ENCODE measurements at places on chromosomes 12 and 14.

DNA sequence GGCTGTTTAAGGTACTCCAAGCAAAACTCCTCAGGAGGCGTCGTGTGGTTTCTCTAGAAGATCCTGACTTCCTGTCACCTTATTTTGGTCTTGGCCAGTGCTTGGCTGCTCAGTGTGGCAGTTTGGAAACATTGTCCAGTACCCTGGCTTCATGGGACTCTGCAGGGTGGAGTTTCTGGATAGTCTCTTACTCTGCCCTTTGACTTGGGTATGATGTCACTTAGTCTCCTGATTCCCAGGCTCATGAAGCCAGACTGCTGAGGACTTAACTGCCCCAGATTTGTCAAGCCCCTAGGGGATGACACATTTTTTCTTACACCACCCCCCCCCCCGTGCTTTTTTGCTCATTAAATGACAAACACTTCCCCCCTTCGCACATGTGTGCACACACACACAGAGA, 82.7 kb downstream of the ADCK1 start:
- DNase-seq, result no peak

GRCh38 chr14:54216827-54217226, 180.0 kb upstream of the CDKN3 start:
- no peak for DNase-seq

DNA sequence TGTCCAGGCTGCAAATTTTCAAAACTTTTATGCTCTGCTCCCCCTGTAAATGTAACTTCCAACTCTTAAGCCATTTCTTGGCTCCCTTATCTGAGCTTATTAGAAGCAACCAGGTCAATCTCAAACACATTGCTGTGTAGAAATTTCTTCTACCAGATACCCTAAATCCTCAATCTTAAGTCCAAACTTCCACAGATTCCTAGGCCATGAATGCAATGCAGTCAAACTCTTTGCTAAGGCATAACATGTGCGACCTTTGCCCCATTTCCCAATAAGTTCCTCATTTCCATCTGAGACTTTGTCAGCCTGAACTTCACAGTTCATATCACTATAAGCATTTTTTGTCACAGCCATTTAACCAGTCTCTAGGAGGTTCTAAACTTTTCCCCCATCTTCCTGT, 64.5 kb downstream of the TMTC3 start:
- DNase-seq, result no peak

- no peak for DNase-seq
Measured at GRCh38 chr12:115870510-115870909, 407.0 kb downstream of the MED13L start.

DNA sequence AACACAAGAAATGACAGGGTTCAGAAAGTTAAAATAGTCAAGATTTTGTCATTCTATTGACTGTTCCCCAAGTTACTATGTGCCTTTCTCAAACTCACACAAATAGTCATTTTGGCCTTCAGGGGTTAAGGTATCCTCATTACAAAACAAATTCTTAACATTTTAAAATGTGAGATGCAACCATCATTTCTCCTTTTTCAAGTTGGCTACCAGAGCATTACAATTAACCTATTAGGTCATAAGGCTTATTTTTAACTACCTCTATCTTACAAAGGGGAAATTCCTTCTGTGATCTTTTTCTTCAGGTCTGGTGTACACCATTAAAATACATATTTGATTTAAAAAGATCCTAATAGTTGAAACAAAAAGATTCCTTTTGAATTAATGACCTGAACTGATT, 61.2 kb downstream of the SLC38A1 start:
- DNase-seq, result no peak

DNA sequence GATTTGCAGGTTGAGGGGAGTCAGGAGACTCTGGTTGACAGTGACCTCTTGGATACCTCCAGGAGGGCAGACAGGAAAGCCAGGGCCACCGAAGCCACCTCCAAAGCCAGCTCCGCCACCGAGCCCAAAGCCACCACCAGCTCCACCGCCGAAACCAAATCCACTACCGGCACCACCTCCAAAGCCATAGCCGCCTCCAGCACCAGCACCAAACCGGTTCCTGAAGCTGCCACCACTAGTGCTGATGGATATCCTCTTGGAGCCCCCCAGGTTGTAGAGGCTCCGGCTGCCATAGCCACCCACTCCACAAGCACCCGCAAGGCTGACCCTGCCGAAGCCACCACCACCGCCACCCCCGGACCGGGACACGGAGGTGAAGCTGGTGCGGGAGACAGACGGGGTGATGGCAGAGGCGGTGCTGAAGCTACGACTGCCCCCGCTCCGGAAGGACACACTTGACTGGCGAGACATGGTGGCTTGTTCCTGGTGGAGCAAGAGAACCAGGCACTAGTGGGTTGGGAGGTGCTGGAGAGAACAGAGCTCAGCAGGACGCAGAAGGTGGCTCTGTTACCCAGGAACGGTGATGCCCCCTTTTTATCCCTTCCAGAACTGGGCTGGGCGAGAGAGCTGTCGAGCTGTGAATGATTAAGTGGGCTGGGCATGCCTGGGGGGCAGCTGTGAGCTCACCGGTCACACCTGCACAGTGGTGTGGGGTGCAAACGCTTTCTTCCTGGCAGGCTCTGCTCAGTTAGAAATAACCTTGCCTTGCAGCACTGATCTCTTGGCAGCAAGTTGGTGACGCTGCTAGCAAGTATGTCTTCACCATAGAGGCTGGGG, at the start of gene KRT5:
Gene KRT5 (minus strand): TSS at position 569 of the 837 bp plus-strand sequence. CDS start 98 bp downstream, at position 471.
- no peak for DNase-seq

DNA sequence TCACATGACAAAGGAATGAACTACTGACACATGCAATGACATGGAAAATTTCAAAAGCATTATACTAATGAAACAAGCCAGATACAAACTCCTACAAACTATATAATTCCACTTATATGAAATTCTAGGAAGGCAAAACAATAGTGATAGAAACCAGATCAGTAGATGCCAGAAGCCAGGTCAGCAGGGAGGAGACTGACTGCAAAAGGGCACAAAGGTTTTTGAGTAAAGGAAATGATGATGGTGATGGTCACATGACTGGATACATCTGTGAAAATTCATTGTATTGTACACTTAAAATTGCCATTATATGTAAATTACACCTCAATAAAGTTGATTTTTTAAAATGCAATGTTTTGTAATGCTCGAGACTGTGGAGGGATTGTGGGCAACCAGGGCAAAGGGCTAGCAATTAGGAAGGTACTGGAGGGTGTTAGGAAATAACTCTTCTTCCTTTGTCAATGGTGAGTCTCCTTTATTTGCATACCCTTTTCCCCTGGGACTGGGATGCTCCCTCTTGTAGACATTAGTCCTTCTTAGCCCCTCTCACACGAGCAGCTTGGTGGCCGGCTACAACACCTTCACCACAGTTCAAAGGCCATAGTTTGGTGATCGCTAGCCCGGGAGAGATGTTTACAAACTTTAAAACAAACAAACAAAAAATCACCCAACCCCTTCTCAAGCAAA, 6.7 kb upstream of the PRPF40B start:
- DNase-seq, result no peak

GRCh38 chr12:64187370-64187769, 34.7 kb downstream of the KICS2 start:
- no peak for DNase-seq
